Prostate gland (tissue), 2 donors: ENCODE measurements at places on chromosomes 16 and 17. TPM values are rescaled to one million over a fixed set of nuclear protein-coding genes. Genes with fewer than 3 reads are reported as not detected.

Gene ZNF18
- 13.3 TPM for total RNA-seq

Gene AOC2
- 0.27 TPM for total RNA-seq

Gene GRAPL
- 4.3 TPM for total RNA-seq

Gene SNAI3
- total RNA-seq = 2.8 TPM

Gene CCL17
- total RNA-seq = not detected

Gene PSME3IP1
- total RNA-seq = 64.1 TPM

Gene TAC4
- total RNA-seq = not detected

Gene SHCBP1
- 0.77 TPM for total RNA-seq

Gene SOST
- 0.18 TPM for total RNA-seq

- no peak for DNase-seq
- no peak overlapping the region for H3K4me3 ChIP-seq
- no peak overlapping the region for H3K27ac ChIP-seq
- no peaks in the 10 kb centered on the region for H3K36me3 ChIP-seq
- H3K4me1 ChIP-seq = no peaks in the 10 kb centered on the region
- H3K27me3 ChIP-seq = peaks cover 2% of the 10 kb centered on the region
These were observed 2.4 kb upstream of the ITGAX start for GRCh38 chr16:31352376-31353115.

DNA sequence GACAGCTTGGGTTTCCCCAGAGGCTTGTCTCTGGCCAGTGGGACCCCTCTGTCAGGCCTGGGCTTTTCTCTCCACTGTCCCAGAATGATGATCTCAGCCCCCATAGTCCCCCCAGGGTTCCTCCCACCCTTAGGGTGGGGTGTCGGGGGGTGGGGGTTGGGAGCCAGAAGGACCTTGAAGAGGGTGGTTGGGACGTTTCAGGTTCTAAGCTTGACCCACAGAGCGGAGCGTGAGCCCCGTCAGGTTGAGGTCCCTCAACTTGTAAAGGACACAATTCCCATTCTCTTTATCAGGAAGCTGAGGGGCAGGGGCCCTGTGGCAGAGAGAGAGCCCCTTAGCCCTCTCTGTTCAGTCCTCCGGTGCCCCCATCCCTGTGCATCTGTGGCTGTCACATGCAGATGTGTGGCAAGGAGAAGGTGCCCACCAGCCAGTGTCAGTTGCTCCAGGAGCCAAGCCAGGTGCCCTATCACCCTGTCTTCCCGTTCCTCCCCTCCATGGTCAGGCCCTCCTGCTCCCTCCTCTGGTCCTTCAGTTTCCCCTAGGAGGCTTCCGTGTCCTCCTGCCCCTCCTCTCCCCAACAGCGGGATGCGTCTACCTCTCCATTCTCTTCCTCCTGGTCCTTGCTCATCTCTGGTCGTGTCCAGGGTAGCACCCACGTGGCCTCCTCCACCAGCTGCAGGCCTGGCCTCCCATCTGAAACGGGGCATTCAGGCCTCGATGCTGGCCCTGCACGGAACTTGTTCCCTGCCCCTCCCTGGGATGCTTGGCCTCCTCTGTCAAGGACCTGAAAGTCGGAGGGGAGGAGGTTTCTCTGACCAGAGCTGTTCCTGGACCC, 1.5 kb upstream of the NTN3 start:
- H3K4me3 ChIP-seq = no peak overlapping the region
- H3K27me3 ChIP-seq = no peaks in the 10 kb centered on the region
- no peak overlapping the region for H3K27ac ChIP-seq

DNA sequence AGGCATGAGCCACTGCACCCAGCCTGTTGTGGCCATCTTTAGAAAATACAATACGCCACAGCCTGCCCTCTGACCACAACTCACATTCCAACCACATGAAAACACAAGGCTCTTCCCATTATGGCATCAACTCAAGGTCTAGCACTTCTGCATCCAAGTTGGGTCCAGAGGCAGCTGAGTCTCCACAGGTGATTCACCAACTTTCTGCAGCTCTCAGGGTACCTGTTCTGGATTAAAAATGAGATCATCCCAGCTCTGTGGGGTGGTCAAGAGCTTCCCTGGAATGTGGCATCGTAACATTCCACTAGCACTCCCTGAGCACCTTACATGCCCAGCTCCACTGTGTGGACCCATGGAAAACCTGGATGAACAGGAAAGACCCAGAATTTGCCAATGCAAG, 9.9 kb upstream of the GUCY2D start:
- H3K4me3 ChIP-seq = no peak overlapping the region
- H3K36me3 ChIP-seq = no peaks in the 10 kb centered on the region
- no peak overlapping the region for H3K27ac ChIP-seq
- DNase-seq = no peak

DNA sequence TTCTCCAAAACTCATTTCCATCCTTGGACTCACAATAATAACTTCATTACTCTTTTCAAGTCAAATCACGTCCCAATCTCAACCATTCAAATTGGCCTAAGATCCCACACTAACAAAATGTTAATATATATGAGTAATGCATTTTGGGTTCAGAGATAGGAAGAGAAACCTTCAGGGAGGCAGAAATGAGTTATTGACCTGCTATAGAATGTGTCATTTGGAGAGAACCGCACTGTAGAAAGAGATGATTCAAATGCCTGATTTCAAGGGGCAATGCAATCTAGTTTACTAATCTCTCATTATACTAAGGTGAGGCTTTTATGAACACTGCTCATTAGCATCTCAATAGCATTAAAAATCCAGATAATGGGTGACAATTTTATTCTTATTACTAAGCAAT, 1595.0 kb upstream of the GOT2 start:
- no peaks in the 10 kb centered on the region for H3K36me3 ChIP-seq
- no peak overlapping the region for H3K27ac ChIP-seq
- no peaks in the 10 kb centered on the region for H3K27me3 ChIP-seq
- no peak for DNase-seq
- no peaks in the 10 kb centered on the region for H3K4me1 ChIP-seq
- no peak overlapping the region for H3K4me3 ChIP-seq

DNA sequence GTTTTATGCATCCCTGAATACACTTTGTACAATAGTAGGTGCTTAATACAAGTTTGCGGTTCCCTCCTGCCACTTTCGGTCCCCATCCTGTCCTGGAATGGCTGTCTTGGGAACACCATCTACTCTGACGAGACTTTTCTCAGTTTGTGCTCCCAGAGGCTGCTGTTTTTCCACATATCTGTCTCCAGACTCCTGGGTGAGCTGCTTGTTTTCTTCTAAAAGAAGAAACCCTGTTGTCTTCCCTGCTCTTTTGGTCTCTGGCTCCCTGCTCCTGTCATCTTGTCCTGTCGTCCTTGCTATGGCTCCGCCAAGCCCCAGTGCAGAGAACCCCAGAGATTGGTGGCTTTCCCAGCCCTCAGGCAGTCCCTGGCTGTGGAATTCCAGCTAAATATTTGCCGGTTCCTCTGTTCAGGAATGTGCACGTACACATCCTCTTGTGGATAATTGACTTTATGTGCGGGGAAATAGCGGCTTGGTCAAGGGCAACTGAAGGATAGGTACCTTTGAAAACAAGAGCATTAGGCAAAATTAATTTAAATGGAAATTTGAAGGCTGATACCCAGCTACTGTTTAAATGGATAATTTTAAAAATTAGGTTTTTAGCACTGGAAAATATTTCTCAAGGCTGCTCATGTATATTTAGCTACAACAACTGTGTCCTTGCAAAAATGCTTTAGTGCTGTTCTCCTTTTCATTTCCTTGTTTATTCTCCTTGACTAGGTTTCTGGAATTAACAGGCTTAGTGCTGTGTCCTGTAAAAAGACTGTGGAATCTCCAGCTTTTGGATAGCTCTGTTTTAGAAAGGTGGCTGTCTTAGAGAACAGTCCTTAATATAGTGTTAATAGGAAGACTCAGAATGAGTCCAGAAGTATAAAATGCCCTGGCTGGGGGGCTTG, 50.2 kb upstream of the SLC12A3 start:
- no peak for DNase-seq
- H3K4me3 ChIP-seq = no peak overlapping the region
- no peak overlapping the region for H3K27ac ChIP-seq
- H3K27me3 ChIP-seq = no peaks in the 10 kb centered on the region
- no peaks in the 10 kb centered on the region for H3K4me1 ChIP-seq
- H3K36me3 ChIP-seq = no peaks in the 10 kb centered on the region

DNA sequence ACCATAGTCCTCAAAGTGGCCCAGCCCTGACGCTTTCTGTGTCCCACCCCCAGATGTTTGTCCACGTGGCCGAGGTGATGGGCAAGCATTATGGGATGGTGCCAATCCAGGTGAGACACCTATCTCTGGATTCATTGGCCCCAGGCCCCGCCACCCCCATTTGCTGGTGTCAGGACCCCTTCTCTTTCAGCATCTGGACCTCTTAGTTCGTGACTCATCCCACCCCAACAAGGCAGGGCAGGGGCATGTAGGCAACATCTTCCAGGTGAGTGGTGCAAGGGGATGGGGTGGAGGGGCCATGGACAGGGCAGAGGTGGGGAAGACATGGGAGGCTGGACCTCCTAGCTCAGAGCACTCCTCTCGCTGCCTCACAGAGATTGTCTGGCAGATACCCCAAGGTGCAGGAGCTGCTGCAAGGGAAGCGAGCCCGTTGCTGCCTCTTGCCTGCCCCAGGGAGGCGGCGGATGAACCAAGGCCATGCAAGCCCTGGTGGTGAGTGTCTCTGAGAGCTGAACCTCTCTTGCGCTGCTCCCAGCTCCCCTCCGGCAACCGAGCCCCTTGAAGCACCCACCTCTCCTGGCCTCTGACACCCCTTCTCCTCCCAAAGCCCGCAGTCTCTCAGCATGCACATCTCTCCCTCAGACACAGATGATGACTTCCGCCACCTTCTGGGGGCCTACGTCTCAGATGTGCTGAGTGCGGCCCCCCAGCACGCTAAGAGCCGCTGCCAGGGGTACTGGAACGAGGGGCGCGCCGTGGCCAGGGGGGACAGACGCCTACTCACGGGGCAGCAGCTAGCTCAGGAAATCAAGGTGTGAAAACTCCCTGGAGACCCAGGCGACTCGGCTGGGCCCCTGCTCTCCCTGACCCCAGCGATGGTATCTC, 3.6 kb downstream of the RNF112 start:
- no peak for DNase-seq
- H3K4me3 ChIP-seq = no peak overlapping the region
- H3K27me3 ChIP-seq = no peaks in the 10 kb centered on the region

DNA sequence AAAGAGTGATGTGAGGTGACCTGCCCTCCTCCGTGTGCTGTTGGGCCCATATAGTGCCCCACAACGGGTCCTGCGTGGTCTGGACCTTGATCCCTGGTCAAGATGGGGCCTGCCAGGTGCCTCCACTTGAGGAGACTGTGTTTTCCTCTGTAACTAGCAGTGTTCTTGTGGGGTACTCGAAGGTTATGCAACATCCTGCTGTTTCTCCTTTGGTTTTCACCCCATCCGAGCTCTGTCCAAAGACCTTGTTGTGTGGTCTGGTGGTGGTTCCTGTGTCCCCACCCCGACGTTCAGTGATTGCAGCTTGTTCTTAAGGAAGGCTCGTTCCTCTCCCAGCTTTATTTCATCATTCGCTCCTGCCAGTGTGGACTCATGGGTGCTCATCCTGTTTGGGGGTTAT, 38.7 kb upstream of the ZNF750 start:
- H3K4me1 ChIP-seq = peaks cover 24% of the 10 kb centered on the region
- peak overlapping the region; percentile 80 for H3K27ac ChIP-seq
- H3K27me3 ChIP-seq = no peaks in the 10 kb centered on the region
- no peak for DNase-seq

- H3K4me3 ChIP-seq = no peak overlapping the region
- no peaks in the 10 kb centered on the region for H3K27me3 ChIP-seq
- H3K4me1 ChIP-seq = no peaks in the 10 kb centered on the region
- DNase-seq = no peak
These were observed 72.5 kb upstream of the CBX4 start for GRCh38 chr17:79911430-79912399.

DNA sequence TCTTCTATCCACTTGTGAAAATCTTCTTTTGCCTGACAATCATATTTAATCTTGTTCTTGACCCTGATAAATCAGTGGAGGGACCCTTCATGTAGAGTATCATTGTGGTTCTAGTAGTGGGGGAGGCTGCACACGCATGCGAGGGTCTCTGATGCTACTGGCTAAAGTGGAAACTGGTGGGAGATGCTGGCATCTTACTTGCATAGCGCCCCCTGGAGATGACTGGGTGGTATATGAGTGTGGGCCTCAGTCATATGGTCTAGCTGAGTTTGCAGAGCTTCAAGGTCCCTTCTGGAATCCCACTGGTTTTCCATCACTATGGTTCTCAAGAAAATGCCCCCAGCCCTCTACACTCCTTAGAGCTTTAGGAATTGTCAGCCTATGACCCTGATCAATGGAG, 236.4 kb upstream of the AXIN2 start:
- H3K27ac ChIP-seq = no peak overlapping the region
- H3K27me3 ChIP-seq = no peaks in the 10 kb centered on the region
- H3K36me3 ChIP-seq = no peaks in the 10 kb centered on the region
- no peaks in the 10 kb centered on the region for H3K4me1 ChIP-seq

GRCh38 chr16:11452746-11453389, 107.6 kb downstream of the RMI2 start:
- no peaks in the 10 kb centered on the region for H3K4me1 ChIP-seq
- no peak for DNase-seq
- H3K36me3 ChIP-seq = no peaks in the 10 kb centered on the region
- no peaks in the 10 kb centered on the region for H3K27me3 ChIP-seq

- H3K36me3 ChIP-seq = no peaks in the 10 kb centered on the region
- H3K4me1 ChIP-seq = peaks cover 4% of the 10 kb centered on the region
- no peak overlapping the region for H3K4me3 ChIP-seq
- peak; percentile 39 for DNase-seq
These were observed 19.2 kb downstream of the UNC119 start for GRCh38 chr17:28533091-28533807.

GRCh38 chr17:72134608-72135394, 14.0 kb downstream of the SOX9 start:
- H3K4me3 ChIP-seq = no peak overlapping the region
- H3K4me1 ChIP-seq = no peaks in the 10 kb centered on the region
- H3K27me3 ChIP-seq = no peaks in the 10 kb centered on the region
- no peak for DNase-seq
- no peak overlapping the region for H3K27ac ChIP-seq

GRCh38 chr16:82432261-82432660, 194.5 kb upstream of the CDH13 start:
- H3K36me3 ChIP-seq = no peaks in the 10 kb centered on the region
- no peak for DNase-seq
- H3K27me3 ChIP-seq = no peaks in the 10 kb centered on the region
- H3K27ac ChIP-seq = no peak overlapping the region

GRCh38 chr17:13813347-13814240, 211.9 kb upstream of the HS3ST3A1 start:
- no peaks in the 10 kb centered on the region for H3K4me1 ChIP-seq
- H3K36me3 ChIP-seq = no peaks in the 10 kb centered on the region
- no peaks in the 10 kb centered on the region for H3K27me3 ChIP-seq
- no peak overlapping the region for H3K27ac ChIP-seq
- DNase-seq = no peak

DNA sequence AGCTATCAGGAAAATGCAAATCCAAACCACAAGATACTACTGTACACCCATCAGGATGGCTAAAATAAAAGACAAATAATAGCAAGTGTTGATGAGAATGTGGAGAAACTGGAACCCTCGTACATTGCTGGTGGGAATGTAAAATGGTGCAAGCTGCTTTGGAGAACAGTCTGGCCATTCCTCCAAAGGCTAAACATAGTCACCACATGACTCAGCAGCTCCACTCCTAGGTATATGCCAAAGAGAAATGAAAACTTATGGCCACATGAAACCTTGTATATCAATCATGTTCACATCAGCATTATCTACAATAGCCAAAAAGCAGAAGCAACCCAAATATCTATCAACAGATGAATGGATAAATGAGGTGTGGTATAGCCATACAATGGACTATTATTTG, 28.5 kb downstream of the VAC14 start:
- H3K27ac ChIP-seq = no peak overlapping the region
- no peak overlapping the region for H3K4me3 ChIP-seq
- no peaks in the 10 kb centered on the region for H3K36me3 ChIP-seq
- H3K27me3 ChIP-seq = no peaks in the 10 kb centered on the region
- peaks cover 3% of the 10 kb centered on the region for H3K4me1 ChIP-seq
